ENCODE measurements at places on chromosomes 2 and 18.

DNA sequence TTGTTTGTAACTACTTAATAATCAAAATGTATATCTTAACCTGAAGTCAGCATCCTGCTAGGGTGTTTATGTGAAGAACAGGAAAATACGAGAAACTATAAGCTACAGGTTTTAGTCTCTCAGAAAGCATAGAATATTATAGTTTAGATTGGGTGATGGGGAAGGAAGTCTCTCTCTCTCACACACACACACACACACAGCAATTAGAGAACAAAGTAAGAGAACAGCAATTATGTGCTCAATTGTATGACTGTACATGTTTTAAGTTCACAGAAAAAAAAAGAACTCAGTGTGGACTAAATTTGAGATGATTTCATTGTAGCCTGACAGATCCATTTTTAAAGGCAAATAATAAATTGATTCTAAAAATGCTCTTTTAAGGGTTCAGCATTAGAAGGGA, 94.3 kb upstream of the ZNF516 start:
- DNase-seq, result no peak

GRCh38 chr2:199216253-199216652, 241.5 kb downstream of the SATB2 start:
- DNase-seq, result no peak

DNA sequence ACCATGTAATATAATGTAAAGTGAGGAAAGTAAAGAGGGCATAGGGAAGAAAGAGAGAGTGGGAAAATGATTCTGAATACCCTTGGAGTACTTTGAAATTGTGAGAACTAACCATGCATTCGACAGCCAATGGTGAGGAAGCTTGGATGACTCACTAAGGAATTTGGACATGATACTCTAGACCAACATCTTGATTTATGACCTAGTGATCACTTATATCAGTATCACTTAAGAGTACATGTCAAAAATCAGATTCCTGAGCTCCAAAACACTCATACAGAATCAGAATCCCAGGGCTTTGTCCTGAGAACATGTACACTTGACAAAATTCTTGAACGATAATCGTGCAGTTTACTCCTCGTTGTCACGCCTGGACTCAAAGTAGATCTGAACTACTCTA, 1899.8 kb upstream of the PIK3C3 start:
- no peak for DNase-seq

- no peak for DNase-seq
Observed at GRCh38 chr2:85308896-85309555, 18.8 kb downstream of the TGOLN2 start.

DNA sequence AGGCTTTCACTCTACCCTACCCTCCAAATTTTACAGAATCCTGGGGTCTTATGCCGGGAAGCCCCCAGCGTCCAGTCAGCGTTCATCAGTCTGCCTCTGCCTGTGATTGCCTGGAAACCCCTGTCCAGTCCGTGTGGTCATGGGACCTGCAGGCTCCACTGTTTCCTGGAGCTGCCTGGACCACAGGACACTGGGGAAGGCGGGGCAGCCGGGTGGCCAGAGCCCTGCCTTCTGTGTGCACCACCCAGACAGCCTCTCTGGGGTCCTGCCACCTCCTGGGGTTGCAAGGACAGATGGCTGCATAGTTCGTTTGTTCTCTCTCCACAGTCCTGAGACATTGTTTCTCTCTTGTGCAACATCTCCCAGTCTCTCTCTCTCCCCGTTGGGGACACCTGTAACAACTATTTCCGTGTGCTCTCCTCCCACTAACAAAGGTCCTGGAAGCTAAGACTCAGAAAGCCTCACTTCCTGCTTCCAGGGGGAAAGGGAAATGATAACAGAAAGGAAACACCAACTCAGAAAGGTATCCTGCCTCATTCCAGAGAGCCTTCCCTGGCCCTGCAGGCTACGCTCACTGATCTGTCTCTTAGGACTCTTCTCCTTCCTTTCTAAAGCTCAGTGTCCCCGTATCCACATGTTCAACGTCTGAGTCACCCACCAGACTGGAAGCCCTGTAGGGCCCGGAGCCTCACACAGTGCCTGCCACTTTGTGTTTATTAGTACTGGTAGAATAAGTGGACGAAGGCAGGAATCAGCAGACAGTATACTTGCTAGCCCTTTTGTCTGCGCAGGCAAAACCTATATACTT, 192.8 kb upstream of the RAB12 start:
- DNase-seq, result no peak

- DNase-seq, result no peak
Observed at GRCh38 chr2:35080231-35080910, 1275.2 kb upstream of the CRIM1 start.

DNA sequence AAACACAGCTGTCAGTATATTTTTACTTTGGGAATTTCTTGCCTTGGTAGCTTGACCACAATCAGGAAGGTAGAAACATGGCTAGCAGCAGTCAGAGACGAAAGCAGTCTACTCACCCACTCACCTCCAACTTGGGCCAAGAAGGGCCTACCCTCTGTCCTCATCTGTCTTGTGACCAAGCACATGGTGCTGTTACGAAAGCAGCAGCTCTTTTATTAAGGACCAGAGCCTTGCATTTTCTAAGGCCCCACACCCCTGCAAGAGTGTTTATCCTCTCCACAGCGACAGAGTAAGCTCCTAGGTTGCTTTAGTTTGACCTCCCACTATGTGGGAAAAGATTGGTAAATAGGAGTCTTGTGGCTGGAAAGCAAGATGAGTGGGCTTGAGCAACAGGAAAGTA, 31.3 kb upstream of the MSTN start:
- no peak for DNase-seq

DNA sequence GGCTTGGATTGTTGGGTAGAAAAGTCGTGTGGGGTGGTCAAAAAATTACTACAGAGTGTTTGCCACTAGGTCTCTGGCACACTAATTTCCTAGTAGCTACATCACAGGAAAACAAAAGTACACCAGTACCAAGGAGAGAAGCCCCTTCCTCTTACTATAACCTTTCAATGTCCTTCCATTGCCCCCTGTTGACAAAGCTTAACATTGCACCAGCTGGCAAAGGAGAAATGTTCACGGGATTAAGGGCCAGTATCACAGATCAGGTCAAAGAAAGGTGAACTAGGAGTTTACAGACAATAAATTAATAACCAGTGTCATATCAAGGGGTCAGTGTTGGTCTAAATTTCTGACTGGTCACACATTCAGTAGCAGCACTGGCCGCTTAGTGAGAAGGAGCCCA, 1139.6 kb upstream of the FAM98A start:
- no peak for DNase-seq

Measured in epithelial cell of proximal tubule (primary cell).